Psoas muscle (tissue), 8 donors: ENCODE measurements at places on chromosomes 6 and 20. TPM values are rescaled to one million over a fixed set of nuclear protein-coding genes. Genes with fewer than 3 reads are reported as not detected.

The RCAN2 gene
- 15.8 TPM for polyA plus RNA-seq

The SESN1 gene
- polyA plus RNA-seq, result 15.1 TPM

DNA sequence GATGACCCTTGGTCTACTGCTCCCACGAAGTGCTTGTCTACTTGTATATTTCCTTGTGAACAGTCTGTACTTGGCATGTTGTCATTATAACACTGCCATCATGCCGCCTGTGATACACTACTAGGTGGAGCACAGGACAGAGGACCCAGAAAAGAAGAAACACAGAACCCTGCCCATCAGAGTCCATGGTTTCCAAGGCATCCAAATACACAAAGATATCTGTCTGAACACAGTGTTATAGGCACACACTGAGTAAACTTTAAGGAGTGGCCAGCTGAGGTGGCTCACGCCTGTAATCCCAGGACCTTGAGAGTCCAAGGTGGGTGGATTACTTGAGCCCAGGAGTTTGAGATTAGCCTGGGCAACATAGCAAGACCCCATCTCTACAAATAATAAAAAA lies 110.5 kb upstream of the SLC2A12 start:
- H3K4me1 ChIP-seq, result no peaks in the 10 kb centered on the region
- no peak overlapping the region for H3K4me3 ChIP-seq
- no peak for DNase-seq
- H3K36me3 ChIP-seq, result no peaks in the 10 kb centered on the region
- H3K27ac ChIP-seq, result no peak overlapping the region

The TREML1 gene
- polyA plus RNA-seq, result not detected

The LINC00237 gene
- polyA plus RNA-seq, result not detected

GRCh38 chr6:40916845-40917244 lies 122.2 kb downstream of the UNC5CL start:
- H3K4me1 ChIP-seq, result no peaks in the 10 kb centered on the region
- no peak for DNase-seq
- H3K36me3 ChIP-seq, result no peaks in the 10 kb centered on the region
- H3K27me3 ChIP-seq, result no peaks in the 10 kb centered on the region
- H3K27ac ChIP-seq, result no peak overlapping the region

DNA sequence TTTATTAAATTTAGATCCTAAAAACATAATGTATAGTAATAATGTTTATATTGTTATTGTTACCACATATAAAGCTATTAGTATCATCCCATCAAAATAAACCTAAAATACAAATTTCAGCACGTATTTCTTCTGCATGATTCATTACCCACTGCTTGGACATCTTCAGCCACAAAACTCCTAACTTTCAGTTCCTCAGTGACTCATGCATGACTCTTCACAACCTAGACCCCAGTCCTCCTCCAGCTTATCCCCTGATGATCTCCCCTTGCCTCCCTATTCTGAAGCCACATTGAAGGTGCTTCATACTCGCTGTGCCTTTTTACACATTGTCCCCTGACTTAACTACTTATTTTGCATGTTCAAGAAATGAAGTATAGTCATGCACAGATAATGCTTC lies 11.2 kb upstream of the GPRC6A start:
- H3K27me3 ChIP-seq, result no peaks in the 10 kb centered on the region
- no peak overlapping the region for H3K27ac ChIP-seq
- no peaks in the 10 kb centered on the region for H3K36me3 ChIP-seq
- DNase-seq, result no peak
- H3K4me1 ChIP-seq, result no peaks in the 10 kb centered on the region

The NR2E1 gene
- polyA plus RNA-seq, result 0.01 TPM

The CGAS gene
- 0.30 TPM for polyA plus RNA-seq

DNA sequence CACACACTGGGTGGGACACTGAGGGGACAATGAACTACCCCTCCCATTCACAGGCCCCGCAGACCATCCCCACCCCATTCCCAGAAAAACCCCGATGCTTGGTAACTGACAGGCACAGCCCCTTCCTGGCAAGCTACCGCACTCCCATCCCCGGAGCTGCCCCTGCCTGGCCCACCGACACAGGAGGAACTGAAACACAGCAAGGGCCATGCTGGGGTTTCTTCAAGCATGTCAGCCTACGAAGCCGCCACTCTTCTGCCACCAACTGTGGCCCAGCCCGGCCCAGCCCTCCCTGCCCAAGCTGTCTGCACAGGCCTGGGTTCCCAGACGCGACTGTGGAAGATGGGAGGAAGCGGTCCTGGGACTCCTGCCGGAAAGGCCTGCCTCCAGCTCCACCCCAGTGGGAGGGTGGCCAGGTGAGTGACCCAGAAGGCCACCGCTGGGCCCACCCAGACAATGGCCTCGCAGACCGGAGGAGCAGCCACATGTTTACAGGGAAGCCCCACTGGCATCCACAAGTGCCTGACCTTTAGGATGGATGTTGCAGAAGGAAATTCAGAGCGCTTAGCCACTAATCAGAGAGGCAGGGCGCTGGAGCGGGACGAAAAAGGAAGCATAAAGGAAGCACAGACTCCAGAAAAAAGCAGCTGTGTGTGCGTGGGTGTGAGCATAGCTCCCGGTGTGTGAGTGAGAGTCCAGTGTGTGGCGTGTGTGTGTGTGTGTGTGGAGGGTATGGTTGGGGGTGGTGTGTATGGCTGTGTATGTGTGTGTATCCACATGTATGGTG lies 91.6 kb downstream of the PRND start:
- H3K27ac ChIP-seq, result no peak overlapping the region
- no peak for DNase-seq
- no peaks in the 10 kb centered on the region for H3K36me3 ChIP-seq
- H3K4me3 ChIP-seq, result peak overlapping the region; percentile 7
- no peaks in the 10 kb centered on the region for H3K4me1 ChIP-seq
- no peaks in the 10 kb centered on the region for H3K27me3 ChIP-seq

The FAM217A gene
- polyA plus RNA-seq, result not detected

GRCh38 chr6:53998303-53998702 lies 112.9 kb upstream of the MLIP start:
- H3K27me3 ChIP-seq, result no peaks in the 10 kb centered on the region
- DNase-seq, result no peak
- peaks cover 11% of the 10 kb centered on the region for H3K4me1 ChIP-seq
- H3K4me3 ChIP-seq, result no peak overlapping the region
- H3K27ac ChIP-seq, result no peak overlapping the region

The SH3BGRL2 gene
- 4.5 TPM for polyA plus RNA-seq

DNA sequence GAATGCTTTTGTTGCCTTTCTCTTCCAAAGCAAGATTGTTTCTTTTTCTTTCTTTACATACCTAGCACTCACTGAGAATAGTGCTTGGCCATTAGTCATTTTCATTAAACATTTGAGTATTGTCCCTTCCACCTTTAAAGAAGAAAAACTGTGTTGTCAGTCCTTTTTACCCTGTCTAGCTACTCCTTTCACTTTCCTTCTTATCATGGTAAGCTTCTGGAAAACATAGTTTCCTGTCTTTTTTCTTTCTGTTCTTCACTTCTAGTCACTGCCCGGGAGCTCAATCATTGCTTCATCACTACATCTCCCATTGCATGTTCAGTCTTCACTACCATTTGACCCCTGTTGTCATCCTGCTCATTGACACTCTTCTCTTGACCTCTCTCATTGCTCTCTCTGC lies 12.1 kb downstream of the VAPB start:
- H3K36me3 ChIP-seq, result no peaks in the 10 kb centered on the region
- DNase-seq, result no peak
- peaks cover 44% of the 10 kb centered on the region for H3K4me1 ChIP-seq
- peak overlapping the region; percentile 5 for H3K27ac ChIP-seq

GRCh38 chr6:21907291-21907690 lies 313.7 kb downstream of the SOX4 start:
- no peaks in the 10 kb centered on the region for H3K27me3 ChIP-seq
- no peaks in the 10 kb centered on the region for H3K36me3 ChIP-seq
- H3K4me1 ChIP-seq, result no peaks in the 10 kb centered on the region
- H3K4me3 ChIP-seq, result no peak overlapping the region
- DNase-seq, result no peak
- H3K27ac ChIP-seq, result no peak overlapping the region

The RAET1L gene
- 0.07 TPM for polyA plus RNA-seq

The PRDM13 gene
- polyA plus RNA-seq, result not detected

The GPR31 gene
- polyA plus RNA-seq, result not detected

DNA sequence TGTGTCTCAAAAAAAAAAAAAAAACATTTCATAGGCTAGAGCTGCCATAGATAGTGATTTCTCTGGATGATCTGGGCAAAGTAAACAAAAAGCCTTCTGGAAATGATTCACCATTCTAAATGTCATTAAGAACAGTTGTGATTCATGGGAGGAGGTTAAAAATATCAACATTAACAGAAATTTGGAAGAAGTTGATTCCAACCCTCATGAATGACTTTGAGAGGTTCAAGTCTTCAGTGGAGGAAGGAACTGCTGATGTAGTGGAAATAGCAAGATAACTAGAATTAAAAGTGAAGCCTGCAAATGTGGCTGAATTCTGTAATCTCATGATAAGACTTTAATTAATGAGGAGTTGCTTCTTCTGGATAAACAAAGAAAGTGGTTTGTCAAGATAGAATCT lies 26.8 kb upstream of the MMP24 start:
- H3K27ac ChIP-seq, result no peak overlapping the region
- H3K4me1 ChIP-seq, result no peaks in the 10 kb centered on the region
- no peaks in the 10 kb centered on the region for H3K36me3 ChIP-seq
- DNase-seq, result no peak

- H3K4me3 ChIP-seq, result no peak overlapping the region
- H3K27me3 ChIP-seq, result no peaks in the 10 kb centered on the region
- H3K4me1 ChIP-seq, result no peaks in the 10 kb centered on the region
- H3K36me3 ChIP-seq, result no peaks in the 10 kb centered on the region
- no peak for DNase-seq
Measured at GRCh38 chr20:7924692-7925091, 15.6 kb downstream of the HAO1 start.

The GHRH gene
- not detected for polyA plus RNA-seq

GRCh38 chr6:46667377-46667776 lies 14.6 kb downstream of the SLC25A27 start:
- DNase-seq, result no peak
- H3K27me3 ChIP-seq, result no peaks in the 10 kb centered on the region
- no peak overlapping the region for H3K27ac ChIP-seq
- H3K36me3 ChIP-seq, result no peaks in the 10 kb centered on the region

The PNRC1 gene
- 285 TPM for polyA plus RNA-seq

The GNAS-AS1 gene
- polyA plus RNA-seq, result 0.13 TPM

The SLC22A7 gene
- not detected for polyA plus RNA-seq

DNA sequence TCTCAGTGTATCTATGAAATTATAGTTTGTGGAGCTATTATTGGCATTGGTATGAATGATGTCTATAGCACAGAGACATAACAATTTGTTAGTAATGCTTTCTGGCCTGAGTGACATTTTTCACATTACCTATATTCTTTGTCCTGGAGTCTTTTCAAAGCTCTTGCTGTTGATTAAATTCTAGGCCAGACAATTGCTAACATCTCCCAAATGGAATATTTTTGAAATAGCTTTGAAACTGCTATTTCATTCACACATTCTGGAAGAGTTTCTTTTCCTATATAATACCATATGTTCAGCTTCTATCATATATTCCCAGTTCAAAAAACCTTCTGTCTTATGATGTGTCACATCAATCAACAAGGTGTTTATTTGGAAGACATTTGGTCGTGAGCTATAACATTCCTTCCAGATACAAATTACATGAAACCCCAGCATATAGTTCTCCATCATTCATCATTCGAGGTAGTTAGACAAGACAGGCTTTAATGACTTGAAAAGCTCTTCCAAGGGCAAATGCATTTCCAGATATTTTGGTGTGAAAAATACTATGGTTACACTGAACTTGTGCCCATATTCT lies 452.8 kb downstream of the KHDRBS2 start:
- no peaks in the 10 kb centered on the region for H3K27me3 ChIP-seq
- H3K4me1 ChIP-seq, result no peaks in the 10 kb centered on the region
- H3K27ac ChIP-seq, result no peak overlapping the region
- H3K4me3 ChIP-seq, result no peak overlapping the region

The NKX2-4 gene
- not detected for polyA plus RNA-seq

The COX7A2 gene
- 324 TPM for polyA plus RNA-seq

DNA sequence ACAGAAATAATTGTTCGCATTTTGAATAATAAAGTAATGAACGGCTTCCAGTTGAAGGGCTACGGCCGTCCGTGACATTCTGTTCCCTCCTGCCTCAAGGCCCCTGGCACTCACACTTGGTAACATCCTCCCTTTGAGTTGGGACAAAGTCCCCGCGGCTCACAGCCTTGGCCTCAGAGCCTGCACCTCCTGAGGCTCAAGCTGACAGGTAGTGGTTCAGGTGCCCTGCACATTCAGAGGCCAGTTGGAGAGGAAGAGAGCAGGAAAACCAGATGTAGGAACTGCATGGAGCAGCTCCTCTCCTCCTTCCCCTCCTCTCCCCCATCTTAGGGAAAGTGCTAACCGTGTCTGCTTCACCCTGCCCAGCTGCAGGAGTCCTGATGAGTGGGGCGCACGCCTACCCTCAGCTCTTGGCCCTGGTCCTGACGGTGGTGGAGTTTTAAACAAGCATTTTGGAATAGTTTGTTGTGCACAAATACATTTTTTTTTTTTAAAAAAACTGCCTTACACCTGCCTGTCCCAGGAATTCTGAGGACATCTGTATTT lies 393.1 kb downstream of the SMOC2 start:
- DNase-seq, result no peak
- H3K27me3 ChIP-seq, result peaks cover 7% of the 10 kb centered on the region
- H3K4me1 ChIP-seq, result no peaks in the 10 kb centered on the region
- no peak overlapping the region for H3K27ac ChIP-seq

DNA sequence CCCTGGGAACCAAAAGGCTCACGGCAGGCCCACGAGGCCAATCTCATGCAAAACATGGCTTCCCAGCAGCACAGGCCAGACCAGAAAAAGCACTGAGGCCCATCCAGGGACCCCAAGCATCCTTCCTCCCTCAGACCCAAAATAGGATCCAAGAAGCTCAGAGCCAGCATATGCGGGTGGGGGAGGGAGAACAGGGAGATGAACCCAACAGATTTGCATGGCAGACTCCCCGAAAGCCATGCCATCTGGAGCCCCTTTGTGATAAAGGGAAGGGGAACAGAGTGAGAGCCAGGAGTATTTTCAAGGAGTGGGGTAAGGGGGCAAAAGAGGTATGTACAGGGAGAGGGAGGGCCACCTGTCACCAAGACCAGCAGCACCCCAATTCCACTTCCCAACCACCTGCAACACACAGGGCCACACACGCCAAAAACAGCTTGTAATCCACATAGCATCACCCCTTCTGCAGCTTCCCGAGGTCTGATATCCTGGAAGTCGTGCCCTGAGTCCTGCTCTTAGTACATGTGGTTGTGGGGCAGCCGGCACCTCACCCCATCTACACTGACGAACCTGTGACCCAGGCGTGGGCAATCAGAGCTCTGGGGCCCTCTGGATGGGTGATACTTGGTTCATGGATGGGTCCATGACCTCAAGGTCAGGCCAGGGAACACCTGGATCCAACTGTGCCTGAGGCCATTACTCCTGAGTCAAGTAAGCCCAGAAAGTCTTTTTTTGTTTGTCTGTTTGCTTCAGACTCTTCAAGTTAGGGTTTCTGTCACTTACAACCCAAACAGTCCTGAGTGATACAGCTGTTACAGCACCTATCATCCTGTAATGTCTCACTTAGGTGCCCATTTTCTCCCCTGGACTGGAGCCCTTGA lies 24.4 kb downstream of the PREX1 start:
- peaks cover 12% of the 10 kb centered on the region for H3K4me1 ChIP-seq
- no peaks in the 10 kb centered on the region for H3K36me3 ChIP-seq
- H3K4me3 ChIP-seq, result no peak overlapping the region
- H3K27ac ChIP-seq, result no peak overlapping the region
- DNase-seq, result no peak

GRCh38 chr6:83870649-83871048 lies 11.2 kb downstream of the CYB5R4 start:
- no peaks in the 10 kb centered on the region for H3K27me3 ChIP-seq
- H3K4me1 ChIP-seq, result no peaks in the 10 kb centered on the region
- no peak overlapping the region for H3K4me3 ChIP-seq
- H3K27ac ChIP-seq, result no peak overlapping the region
- DNase-seq, result no peak
